ENCODE measurements at places on chromosomes 7 and 10.

- H3K4me1 ChIP-seq, result no peaks in the 10 kb centered on the region
- H3K4me3 ChIP-seq, result no peak overlapping the region
- DNase-seq, result no peak
Measured at GRCh38 chr7:86653919-86654659, 10.4 kb downstream of the GRM3 start.

DNA sequence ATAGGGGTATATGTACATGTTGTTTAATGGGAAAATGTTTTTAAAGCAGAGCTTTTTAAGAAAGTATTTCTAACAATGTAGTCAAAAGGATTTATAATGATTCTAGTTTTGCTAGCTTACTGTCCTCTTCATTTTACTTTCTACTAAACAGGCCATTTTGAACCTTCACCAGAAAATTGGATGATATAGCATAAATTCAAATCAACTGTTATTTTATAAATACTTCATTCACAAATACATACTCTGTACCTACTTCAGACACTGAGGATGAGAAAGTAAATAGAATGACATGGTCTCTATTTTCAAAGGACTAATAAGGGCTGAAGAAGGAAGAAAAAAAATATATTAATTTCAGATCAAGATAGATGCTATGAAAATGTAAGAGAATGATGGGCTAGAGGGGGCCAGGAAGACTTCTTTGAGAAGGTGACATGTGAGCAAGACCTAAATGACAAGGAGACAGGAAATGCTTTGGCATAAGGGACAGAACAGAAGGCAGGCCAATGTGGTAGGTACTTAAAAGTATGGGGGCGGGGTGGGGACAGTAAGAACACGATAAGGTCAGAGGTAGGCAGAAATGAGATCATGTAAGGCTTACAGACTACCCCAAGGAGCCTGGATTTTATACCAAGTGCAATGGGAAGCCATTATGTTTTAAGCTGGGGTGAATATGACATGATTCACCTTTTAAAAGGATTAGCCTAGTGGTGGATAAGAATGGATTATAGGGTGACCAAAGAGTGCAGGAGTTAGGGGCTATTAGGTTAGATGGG, 5.2 kb downstream of the NAMPT start:
- DNase-seq, result no peak
- peaks cover 44% of the 10 kb centered on the region for H3K4me1 ChIP-seq
- no peaks in the 10 kb centered on the region for H3K27me3 ChIP-seq
- peaks cover 79% of the 10 kb centered on the region for H3K36me3 ChIP-seq
- peak overlapping the region; percentile 74 for H3K4me3 ChIP-seq
- peak overlapping the region; percentile 28 for H3K27ac ChIP-seq

DNA sequence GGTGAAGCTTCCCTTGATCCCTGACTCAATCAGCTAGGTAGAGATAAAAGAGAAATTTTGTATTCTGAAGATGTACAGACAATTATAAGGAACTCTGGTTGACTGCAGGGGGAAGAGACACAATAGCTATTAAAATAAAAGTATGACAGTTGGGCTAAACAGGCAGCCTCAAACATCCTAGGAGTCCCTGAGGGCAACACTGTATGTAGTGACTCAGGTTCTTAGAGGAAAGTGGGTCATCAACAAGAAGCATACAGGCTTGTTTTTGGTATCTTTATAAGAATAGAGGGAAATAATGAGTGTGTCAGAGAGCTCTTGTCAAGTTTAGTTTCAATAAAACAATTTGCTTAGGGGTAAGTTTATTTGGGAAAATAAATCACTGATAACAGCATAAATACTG, 150.3 kb downstream of the AUTS2 start:
- H3K4me3 ChIP-seq, result no peak overlapping the region
- no peaks in the 10 kb centered on the region for H3K36me3 ChIP-seq
- H3K4me1 ChIP-seq, result no peaks in the 10 kb centered on the region
- no peaks in the 10 kb centered on the region for H3K27me3 ChIP-seq
- no peak overlapping the region for H3K27ac ChIP-seq

DNA sequence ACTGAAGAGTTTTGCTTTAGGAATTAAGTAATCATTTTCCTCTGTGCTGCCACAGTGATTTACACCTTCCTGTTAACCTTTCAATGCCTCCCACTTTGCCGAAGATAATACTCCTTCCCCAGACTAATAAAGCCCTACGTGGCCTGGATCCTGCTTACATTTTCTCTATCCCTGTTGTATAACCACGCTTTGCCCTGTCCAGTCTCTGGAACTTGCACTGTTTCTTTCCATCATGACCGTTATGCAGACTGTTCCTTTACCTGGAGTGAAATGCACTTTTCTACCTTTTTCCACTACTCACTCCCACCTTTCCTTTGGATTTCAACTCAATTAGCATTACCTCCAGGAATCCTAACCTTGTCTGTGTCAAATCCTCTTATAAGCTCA, 154.4 kb downstream of the PRKG1 start:
- H3K4me1 ChIP-seq, result no peaks in the 10 kb centered on the region
- DNase-seq, result no peak
- H3K27me3 ChIP-seq, result no peaks in the 10 kb centered on the region
- H3K27ac ChIP-seq, result no peak overlapping the region

DNA sequence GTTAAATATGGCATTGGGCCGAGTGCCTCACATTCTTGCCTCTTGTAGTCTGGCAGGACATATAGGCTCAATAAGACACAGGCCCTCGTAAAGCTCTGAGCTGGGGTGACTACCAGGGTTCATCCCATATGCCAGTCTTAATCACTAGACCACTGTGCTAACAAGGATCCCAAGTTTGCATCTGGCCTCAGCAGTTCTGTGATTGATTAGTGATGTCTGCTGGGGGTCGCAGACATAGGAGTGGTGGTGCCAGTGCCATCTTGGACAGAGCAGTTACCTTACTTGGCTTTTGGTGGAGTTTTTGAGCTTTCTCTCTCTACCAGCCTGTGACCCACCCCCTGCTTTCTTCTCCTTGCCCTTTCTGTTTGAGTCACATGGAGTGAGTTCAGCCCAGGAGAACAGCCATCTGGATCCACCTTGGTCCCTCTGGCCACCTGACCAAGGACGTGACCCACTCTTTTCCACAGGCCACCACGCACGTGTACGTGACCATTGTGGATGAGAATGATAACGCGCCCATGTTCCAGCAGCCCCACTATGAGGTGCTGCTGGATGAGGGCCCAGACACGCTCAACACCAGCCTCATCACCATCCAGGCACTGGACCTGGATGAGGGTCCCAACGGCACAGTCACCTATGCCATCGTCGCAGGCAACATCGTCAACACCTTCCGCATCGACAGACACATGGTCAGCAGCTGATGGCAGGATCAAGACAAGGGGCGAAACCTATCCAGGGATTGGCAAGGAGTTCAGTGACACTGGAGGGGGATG, 4.1 kb upstream of the VSIR start:
- H3K4me3 ChIP-seq, result no peak overlapping the region
- no peaks in the 10 kb centered on the region for H3K36me3 ChIP-seq

DNA sequence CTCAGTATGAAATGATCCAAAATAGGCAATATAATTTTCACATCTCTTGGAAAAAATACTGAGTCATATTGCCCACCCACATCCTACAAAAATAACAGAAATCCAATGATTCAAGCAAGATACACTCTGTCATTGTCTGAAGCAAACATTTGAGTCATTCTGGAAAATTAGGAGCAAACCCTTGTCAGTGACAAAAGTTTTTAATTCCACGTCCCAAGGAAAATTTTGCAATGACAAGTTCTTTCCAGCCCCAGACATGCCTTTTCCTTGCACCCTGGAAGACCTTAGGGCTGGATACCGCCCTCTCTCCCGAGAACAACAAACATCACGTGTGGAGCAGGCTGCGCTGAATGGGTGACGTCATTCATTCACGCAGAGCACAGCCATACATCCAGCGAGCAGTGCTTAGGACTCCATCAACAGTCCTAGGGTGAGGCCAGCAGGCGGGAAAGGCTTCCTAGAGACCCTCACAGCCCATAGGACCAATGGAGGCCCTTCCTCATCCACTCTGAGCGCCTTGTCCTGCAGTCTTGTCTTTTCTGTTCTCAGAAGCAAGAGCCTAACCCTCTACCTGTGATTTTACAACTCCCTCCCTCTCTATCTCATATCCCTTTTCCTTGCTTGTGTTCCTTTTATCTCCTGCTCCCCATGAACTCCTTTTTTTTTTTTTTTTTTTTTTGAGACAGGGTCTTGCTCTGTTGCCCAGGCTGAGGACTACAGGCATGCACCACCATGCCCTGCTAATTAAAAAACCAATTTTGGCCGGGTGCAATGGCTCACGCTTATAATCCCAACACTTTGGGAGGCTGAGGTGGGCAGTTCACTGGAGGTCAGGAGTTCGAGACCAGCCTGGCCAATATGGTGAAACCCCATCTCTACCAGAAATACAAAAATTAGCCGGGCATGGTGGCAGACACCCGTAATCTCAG, 23.5 kb upstream of the KDM7A start:
- H3K4me1 ChIP-seq, result no peaks in the 10 kb centered on the region
- no peak overlapping the region for H3K27ac ChIP-seq
- 0 out of 2 replicates have a peak, but pooled peaks cover 7% of the 10 kb centered on the region for H3K27me3 ChIP-seq
- DNase-seq, result peak; percentile 38
- H3K4me3 ChIP-seq, result no peak overlapping the region

DNA sequence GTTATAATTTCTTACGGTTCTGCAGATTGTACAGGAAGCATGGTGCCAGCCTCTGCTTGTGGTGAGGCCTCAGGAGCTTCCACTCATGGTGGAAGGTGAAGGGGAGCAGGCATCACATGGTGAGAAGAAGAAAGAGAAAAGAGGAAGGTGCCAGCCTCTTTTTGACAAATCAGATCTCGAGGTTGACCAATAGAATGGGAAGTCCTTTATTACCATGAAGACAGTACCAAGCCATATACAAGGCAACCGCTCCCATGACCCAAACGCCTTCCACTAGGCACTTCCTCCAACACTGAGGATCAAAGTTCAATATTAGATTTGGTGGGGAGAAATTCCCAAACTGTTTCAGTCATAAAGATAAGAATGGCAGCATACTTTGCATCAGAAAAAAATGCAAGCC, 502.8 kb downstream of the GLRX3 start:
- no peak for DNase-seq
- H3K4me3 ChIP-seq, result no peak overlapping the region
- H3K27ac ChIP-seq, result no peak overlapping the region
- no peaks in the 10 kb centered on the region for H3K4me1 ChIP-seq
- H3K36me3 ChIP-seq, result no peaks in the 10 kb centered on the region

DNA sequence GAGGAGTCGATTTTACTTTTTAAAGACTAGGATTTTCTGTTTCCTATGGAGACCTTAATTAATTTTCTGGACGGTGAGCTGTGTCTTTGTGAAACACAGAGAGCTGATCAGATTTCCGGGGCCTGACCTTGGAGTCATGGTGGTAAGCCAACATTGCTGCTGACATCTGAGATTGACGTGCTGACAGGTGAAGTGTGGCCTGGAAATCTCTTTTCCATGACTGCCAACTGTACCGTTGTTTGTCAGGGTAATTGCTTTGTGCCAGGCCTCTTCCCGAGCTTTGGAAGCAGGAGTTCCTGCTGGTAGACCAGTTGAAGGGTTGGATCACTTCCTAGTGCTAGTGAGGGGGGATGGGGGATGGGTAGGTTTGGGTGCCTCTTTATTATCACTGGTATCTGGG, 71.2 kb downstream of the ADRA2A start:
- H3K36me3 ChIP-seq, result no peaks in the 10 kb centered on the region
- H3K27me3 ChIP-seq, result no peaks in the 10 kb centered on the region
- no peak overlapping the region for H3K4me3 ChIP-seq
- DNase-seq, result no peak

DNA sequence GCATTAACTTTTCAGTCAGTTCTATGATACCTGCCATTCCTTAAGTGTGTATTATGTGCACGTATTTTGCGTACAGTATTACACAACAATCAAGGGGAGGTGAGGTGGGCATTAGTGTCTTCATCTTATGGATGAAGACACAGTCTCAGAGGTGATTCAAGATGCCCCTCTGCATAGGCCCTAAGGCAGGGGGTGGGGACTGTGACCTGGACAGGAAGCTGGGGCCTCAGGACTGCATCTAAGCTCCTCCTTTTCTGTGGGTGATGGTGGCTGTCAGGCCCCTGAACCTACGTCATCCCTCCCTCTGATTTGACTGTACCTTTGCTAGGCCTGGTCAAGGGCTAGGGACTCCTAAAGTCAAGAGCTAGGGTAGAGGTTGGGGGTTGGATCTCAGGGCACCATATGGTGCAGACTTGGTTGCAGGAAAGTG, 38.9 kb downstream of the HK1 start:
- no peaks in the 10 kb centered on the region for H3K36me3 ChIP-seq
- H3K4me3 ChIP-seq, result peak overlapping the region; percentile 97
- no peak for DNase-seq

- H3K4me1 ChIP-seq, result no peaks in the 10 kb centered on the region
- peaks cover 29% of the 10 kb centered on the region for H3K36me3 ChIP-seq
- H3K4me3 ChIP-seq, result no peak overlapping the region
- H3K27me3 ChIP-seq, result no peaks in the 10 kb centered on the region
- no peak overlapping the region for H3K27ac ChIP-seq
Measured at GRCh38 chr7:130939321-130940095, 205.5 kb upstream of the KLF14 start.

DNA sequence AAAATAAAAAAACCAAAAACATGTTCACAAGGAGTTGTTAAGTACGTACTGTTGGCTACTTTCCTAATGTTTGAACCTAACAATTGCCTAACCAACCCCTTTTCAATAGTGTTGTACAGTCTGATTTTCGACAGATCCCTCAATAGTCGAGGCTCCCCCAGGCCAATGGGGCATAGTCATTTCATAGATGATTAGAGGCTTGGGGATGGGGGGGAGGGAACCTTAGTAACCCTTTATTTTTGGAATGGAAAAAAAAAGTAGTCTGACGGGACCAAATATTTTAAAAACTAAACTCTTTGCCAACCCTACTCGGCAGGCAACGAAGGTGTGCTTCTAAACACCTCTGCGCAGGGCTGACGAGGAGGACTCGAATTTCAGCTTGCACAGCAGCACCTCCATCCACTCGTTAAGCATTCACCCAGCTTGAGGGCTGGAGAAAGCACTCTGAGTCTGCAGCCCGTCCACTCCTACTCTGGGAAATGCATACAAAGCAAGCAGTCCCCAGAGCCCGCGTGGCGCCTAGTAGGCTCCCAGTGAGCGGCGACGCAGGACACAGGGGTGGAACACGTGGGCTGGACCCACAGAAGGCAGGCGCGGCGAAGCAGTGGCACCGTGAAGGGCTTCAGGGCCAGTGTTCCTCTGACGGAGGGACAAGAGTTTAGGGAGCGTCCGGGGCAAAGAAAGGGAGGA, 899 bp downstream of the PUS7 start:
- peak overlapping the region; percentile 89 for H3K4me3 ChIP-seq
- H3K27ac ChIP-seq, result peak overlapping the region; percentile 67
- peaks cover 6% of the 10 kb centered on the region for H3K36me3 ChIP-seq
- H3K27me3 ChIP-seq, result no peaks in the 10 kb centered on the region
- DNase-seq, result peak; percentile 37

All from PC-9 (cell line).